ENCODE measurements at places on chromosomes 2 and 18.
A peak's percentile ranks its signal among the peaks of the same experiment; 100 is the strongest.

GRCh38 chr2:240566203-240567136 is 1.8 kb upstream of the RNPEPL1 start:
- DNase-seq: peak; percentile 90

DNA sequence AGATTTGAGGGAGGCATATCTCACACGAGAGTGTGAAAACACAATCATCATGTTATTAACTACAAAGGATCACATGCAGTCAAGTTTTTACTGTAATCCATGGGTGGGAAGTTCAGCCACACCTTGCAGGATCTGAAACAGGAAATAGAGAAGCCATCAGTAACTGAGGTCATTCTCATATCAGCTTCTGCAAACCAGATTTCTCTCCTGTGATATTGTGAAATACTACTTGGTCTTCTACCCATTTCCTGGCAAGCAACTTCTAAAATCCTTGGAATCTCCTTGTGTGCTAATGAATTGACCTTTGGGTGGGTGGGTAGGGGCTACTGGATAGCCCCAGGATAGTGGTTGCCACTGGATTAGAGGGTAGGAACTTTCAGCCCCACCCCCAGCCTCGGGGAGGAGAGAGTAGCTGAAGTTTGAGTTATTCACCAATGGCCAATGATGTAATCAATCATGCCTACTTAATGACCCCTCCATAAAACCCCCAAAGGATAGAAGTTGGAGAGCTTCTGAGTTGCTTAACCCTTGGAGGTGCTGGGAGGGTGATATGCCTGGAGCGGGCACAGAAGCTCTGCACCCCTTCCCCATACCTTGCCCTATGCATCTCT is 25.6 kb upstream of the TGIF1 start:
- no peak for DNase-seq

DNA sequence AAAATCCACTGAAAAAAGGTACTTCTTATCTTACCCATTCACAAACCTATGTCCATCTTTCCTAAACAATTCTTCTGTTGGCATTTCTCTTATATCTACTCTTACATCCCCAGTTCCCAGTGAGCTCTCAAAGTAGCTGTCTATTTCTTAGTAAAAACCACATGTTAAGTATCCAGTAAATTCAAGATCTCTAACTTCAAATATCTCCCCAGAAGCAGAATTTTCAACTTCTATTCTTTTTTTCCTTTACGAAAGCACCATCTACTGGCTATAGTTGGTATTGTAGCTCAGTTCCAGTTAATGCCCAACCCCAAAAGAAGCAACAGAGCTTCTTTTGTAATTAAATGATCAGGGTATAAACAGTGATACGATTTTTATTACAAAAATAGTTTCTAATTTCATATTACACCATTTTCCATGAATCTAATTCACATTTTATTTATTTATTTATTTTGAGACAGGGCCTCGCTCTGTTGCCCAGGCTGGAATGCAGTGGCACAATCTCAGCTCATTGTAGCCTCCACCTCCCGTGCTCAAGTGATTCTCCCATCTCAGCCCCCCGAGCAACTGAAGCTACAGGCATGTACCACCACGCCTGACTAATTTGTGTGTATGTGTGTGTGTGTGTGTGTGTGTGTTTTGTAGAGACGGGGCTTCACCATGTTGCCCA is 28.5 kb downstream of the HRH4 start:
- peak; percentile 41 for DNase-seq

DNA sequence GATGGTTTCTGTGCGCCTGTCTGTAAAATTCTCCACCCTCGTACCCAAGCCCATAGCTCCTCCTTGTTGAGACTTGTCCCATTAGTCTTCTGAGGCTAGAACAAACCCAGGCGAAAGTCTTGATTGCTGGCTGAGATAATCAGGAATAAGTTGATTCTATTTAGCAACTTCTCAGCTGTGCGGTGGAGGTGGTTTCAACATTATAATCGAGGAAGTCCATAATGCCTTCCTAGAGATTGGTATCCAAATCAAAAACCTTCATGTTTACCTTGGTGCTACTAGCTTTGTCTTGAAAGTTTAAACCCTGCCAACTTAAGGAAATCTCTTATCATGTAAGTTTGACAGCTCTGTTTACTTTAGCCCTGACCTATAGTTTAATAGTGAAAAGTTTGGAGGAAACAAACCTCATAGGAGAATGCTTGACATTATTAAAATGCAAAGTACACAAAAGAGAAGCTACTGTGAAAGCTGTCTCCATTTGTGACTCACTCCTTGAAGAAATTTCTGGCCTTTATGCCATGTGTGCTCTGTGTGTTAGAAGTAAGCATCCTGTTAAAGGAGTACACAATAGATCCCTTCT is 36.6 kb upstream of the DSC1 start:
- no peak for DNase-seq

DNA sequence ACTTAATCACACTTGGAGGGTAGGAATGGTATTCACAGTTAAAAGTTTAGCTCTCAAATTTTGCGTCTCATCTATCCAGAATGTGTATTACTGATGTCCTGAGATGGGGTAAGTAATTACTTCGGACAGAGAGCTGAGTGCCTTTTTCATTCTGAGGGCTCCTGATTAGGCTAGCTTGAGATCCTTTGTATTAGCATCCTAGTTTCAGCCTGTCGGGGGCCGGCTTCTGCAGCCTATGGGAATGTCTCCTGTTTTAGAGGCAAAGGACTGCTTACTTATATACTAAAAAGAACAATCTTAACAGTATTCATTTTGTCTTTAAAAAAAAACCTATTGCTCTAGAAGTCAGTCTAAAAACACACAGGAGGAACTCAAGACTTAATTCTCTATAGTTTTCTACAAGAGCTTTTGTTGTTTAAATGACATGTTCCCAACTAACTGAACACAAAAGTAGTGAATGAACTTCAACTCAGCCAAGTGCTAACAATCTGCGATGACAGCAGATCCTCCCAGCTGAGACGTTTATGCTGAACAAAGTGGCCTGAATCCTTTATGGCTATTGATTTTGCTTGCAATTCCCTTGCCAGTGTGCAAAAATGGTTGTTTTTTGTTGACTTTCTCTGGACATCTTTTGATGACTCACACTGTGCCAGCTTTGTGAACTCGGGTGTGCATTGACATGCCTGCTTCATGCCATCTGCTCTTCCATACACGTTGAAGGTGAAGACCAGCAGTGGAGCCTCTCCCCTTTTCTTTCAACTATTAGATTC is 118.7 kb downstream of the LYPD6B start:
- DNase-seq: no peak

DNA sequence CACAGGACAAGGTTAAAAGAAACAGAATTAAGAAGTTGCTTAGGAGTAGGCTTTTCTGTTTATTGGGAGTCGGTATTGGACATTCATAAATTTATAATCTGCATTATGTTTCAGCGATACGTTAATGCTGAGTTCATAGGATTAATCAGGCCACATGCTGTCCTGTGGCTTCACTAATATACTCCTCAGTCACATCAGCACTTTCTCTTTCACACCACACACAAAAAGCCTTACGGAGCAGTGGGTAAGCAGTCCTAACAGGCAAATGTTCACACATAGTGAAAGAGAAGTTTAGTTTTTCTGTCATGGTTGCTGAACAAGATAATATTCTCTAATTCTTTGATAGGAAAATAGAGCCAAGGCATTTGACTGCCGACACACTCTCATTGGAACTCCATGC is 411.7 kb upstream of the RAB12 start:
- no peak for DNase-seq

- no peak for DNase-seq
Measured at GRCh38 chr2:120591572-120591971, 144.1 kb upstream of the GLI2 start.

DNA sequence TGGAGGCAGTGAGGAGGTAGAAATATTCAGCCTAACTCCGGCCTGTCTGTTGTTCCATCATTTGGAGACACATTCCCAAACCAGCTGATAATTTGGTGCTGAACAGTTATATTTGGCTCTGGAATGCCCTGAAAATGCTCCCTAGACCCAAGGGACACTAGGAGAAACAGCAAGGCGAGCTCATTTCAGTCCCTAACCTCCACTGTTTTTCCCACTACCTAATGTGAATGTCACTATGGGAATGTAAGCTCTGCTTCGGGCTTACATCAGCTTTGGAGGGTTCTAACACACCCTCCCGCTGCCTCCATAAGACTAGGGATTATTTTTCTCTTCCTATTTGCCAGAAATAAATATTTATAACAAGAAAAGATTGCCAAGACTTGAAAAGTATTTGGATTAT is 103.5 kb downstream of the ANTXR1 start:
- no peak for DNase-seq

DNA sequence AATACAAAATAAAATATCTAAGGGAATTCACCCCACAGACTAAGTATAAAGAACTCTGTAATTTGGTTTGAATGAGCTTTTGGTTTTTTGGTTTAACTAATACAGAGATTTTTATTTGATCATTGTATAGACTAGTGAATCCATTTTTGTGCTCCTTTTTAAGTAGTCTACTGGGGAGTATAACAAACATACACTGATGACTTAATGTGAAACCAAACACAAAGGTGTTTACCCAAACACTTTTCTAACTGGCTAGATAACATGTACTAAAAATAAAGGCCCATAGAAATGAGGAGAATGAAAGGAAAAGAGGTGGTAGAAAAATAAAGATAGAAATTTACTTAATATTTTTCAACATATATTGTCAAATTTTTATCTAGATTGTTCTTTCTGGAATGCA is 146.0 kb downstream of the NRXN1 start:
- DNase-seq: no peak
